Panc1 (cell line): ENCODE measurements at places on chromosomes 12 and 14.

- DNase-seq = no peak
Observed at GRCh38 chr12:4114986-4115385, 158.6 kb upstream of the CCND2 start.

DNA sequence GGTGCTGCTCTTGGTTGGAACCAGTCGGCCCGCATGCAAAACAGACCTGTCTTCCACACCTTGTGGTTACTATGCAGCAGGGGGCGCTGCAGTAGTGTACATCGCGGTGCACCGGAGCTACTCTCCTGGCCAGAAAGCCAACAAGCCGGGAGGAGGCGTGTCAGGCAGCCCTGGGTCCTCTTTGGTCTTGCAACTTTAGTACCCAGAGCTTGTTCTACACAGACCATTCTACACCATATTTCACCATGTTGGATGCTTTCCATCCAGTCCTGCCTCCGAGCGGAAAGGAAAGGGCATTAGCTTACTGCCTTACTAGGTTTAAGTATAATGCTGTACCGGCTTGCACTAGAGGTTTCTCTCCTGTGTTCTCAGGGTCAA lies 927 bp upstream of the TMTC2 start:
- DNase-seq = peak; percentile 59

- DNase-seq = peak; percentile 41
Observed at GRCh38 chr12:89529738-89530137, 3.9 kb upstream of the POC1B start.

- no peak for DNase-seq
Observed at GRCh38 chr14:45048385-45048784, 35.5 kb upstream of the PRPF39 start.

DNA sequence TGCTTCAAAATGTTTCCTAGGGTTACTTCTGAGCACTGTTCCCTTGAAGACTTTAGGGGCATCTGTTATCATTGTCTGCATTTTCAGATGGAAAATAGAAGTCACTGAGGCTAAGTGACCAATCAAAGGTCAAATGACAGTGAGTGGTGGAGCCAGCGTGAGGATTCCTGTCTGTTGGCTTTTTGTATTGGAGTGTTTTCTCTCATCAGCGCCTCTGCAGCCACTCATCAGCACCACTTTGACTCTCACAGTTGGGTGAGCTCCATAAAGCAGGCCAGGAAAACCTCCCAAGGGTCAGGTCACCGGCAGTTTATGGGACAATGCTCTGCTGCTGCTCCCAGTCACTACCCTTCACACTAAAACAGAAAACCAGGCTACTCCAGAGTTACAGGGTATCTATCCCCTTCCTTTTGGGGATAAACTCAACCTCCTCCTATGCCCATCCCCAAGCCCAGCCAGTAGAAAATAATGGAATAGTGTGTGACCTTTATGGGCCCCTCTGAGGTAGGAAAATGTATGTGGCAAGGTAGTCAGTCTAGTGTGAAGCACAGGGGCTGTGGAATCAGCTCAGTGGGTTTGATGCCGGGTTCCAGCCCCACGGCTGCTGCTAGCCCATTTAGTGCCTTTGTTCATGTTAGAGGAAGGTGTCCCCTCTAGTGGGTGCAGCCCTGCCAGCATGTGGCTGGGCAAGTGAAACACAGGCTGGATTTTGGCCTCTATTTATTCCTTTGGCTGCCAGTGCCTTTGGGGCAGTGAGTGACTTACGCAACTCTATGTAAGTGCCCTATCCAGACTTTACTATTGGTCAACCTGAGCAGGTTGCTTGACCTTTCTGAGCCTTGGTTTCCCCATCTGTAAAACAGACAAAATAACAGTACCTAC lies 133.8 kb upstream of the CPM start:
- DNase-seq = no peak

DNA sequence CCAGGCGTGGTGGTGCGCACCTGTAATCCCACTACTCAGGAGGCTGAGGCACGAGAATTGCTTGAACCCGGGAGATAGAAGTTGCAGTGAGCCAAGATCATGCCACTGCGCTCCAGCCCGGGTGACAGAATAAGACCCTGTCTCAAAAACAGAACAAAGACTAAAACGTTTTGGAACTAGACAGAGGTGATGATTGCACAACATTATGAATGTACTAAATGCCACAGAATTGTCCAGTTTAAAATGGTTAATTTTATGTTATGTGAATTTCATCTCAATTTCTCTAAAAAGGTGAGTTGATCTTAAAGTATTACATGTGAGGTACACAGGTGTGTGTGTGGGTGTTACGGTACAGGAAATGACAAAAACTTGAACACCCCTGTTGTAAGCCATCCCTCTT lies 16.5 kb downstream of the P2RX4 start:
- no peak for DNase-seq

DNA sequence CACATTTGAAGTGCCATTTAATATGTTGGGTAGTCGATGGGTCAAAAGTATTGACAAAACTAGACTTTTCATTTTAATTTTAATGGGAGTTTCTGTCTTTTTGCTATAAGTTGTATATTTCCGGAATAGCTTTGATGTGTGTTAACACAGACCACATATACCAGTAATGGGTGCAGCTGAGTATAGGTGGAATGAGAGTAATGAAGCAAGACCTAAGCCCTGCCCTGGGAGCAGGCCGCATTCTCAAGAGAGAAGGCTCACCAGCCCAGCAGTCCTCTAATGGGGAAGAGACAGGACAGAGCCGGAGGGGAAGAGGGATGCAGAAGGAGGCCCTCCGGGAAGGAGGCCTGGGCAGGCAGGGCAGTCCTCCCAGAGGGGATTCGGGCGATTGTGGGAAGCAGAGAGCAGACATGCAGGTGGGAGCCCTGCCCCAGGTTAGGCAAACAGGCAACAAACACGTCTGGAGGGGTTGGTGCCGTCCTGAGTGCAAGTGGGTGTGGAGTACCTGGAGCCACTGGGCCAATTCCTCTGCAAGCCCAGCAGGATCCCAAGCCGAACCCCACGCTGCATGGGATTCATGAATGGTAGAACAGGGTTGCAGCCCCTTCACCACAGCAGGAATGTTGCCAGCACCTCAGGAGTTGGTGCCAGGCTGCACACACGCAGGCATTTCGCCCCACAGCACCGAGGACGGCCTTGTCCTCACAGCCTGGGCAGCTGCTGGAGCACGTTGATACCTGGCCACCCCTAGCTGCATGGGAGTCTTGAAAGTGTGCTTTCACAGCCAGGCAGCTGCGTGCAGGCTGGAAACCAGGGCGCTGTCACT lies 7.8 kb downstream of the CKB start:
- no peak for DNase-seq

- DNase-seq = no peak
Observed at GRCh38 chr12:69932676-69933552, 107.9 kb downstream of the MYRFL start.

GRCh38 chr14:63011623-63012022 lies 33.6 kb downstream of the KCNH5 start:
- DNase-seq = no peak

GRCh38 chr12:29739279-29739991 lies 44.3 kb downstream of the TMTC1 start:
- no peak for DNase-seq
